ENCODE measurements at places on chromosomes 7 and 10.

- DNase-seq = no peak
Measured at GRCh38 chr7:41328131-41328530, 374.8 kb downstream of the INHBA start.

- DNase-seq = no peak
Measured at GRCh38 chr7:109003742-109004141, 434.1 kb downstream of the DNAJB9 start.

GRCh38 chr7:139680676-139681462 lies 96.9 kb downstream of the HIPK2 start:
- DNase-seq = no peak

GRCh38 chr7:126529254-126529653 lies 723.5 kb downstream of the GRM8 start:
- no peak for DNase-seq

DNA sequence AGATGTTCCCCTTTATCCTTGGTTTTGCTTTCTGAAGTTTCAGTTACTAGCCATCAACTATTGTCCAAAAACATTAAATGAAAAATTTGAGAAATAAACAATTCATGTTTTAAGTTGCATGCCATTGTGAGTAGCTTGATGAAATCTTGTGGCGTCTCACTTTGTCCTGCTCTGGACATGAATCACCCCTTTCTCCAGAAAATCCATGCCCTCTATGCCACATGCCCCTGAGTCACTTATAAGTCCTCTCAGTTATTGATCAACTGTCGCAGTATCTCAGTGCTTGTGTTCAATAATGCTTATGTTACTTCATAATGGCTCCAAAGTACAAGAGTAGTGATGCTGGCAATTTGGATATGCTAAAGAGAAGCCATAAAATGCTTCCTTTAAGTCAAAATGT lies 208.0 kb upstream of the FERD3L start:
- DNase-seq = no peak

DNA sequence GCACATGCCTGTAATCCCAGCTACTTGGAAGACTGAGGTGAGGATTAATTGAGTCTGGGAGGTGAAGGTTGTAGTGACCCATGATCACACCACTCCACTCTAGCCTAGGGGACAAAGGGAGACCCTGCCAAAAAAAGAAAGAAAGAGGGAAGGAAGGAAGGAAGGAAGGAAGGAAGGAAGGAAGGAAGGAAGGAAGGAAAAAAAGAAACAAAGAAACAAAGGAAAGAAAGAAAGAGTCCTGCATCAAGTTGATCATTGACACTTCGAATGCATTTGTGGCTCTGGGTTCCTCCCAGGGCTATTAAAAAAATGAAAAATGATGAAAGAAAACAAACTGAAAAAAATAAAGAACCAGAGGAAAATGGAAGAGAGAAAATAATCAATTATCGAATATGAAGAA lies 3.9 kb upstream of the PRRT4 start:
- no peak for DNase-seq

All from right forelimb (tissue), 1 donor.